NCI-H1092 treated with DMSO at 0.1 percent for 48 hours (cell line): ENCODE measurements at places on chromosomes 16 and 17.

GRCh38 chr16:53789137-53789536 lies 85.2 kb downstream of the FTO start:
- DNase-seq = no peak

DNA sequence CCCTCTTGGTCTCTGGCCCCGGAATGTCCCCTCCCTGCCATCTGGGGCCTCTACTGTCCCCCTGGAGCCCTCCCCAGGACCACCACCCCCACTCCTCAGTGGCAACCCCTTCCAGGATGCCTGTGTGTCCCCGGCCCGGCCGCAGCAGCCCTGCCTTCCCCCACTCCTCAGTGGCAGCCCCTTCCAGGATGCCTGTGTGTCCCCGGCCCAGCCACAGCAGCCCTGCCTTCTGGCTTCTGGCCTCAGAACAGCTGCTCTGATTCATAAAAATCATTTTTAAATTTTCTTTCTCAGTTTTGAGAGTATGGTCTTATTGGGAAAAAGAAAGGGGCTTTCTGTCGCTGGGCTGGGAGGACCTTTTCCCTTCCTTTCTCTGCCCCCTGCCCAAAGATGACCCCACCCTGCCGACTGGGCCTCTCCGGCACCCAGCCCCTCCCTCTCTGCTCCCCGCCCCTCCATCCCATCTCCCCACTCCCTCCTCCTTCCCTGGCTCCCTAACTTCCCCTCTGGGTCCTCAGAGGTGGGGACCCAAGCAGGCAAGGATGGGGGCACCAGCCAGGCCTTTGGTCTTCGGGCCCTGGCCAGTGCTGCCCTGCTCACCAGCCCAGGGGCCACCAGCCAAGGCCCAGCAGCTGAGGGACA lies 40.5 kb downstream of the BAHCC1 start:
- DNase-seq = no peak

GRCh38 chr16:83930730-83931500 lies 22.1 kb upstream of the OSGIN1 start:
- DNase-seq = no peak

DNA sequence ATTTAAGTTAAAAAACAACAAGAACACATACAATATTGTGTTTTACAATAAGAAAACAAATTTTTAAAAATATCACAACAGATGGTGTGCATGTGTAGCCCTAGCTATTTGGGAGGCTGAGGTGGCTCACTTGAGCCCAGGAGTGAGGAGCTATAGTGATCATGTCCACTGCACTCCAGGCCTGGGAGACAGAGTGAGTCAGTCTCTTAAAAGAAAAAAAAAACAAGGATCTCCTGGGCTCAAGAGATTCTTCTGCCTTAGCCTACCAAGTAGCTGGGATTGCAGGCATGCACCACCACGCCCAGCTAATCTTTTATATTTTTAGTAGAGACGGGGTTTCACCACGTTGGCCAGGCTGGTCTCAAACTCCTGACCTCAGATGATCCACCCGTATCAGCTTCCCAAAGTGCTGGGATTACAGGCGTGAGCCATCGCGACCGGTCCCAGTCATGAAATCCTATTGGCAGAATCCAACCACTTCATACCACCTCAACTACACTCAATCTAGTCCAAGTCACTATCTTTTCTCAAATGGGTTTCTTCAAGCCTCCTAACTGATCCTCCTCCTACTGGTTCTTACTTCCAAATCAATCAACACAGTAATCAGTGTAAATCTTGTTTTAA lies 55.0 kb downstream of the STH start:
- DNase-seq = no peak

DNA sequence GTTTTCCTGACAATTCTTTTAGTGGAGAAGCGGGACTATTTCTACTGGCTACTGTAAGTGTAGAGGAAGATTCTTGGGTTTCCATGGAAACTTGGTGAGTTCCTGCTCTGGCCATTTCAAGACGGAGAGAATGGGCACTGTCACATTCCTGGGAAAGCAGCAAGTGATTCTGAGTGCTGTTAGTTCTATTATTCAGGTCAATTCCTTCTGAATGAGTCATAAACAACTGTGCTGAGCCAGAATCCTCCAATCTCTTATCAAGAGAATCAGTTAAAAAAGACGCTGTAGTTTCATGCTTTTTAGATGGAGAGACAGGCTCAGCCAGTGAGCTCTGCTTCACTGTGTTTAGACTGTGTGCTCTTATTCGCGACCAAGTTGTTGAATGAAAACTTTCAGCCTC lies 19.6 kb downstream of the AKAP10 start:
- no peak for DNase-seq

DNA sequence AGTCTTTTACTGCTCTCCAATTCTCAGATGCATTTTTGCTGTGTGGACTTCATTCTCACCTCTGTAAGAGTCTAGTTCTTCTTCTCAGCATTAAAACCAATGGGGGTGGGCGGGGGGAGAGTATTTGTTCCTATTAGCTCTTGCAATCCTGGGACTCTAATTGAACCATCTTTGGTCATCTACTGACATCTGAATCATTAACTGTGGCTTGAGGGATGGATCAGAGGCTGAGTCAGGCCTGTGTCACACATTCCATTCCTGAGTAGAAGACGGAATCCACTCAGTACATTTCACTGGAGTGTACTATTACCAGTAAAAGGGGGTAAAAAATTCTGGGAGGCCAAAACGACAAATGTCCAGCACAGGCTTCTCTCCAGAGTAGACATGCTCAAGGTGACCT lies 12.8 kb upstream of the ZNF23 start:
- DNase-seq = no peak

- no peak for DNase-seq
Observed at GRCh38 chr17:64448665-64449512, at the start of gene MILR1. Gene MILR1, plus strand, starts transcription at chr17:64449115. Its CDS starts 54 bp downstream, at chr17:64449169.

- no peak for DNase-seq
Observed at GRCh38 chr16:12461201-12461600, 342.5 kb downstream of the CPPED1 start.

- no peak for DNase-seq
Observed at GRCh38 chr17:56502120-56502654, 91.3 kb upstream of the NOG start.

DNA sequence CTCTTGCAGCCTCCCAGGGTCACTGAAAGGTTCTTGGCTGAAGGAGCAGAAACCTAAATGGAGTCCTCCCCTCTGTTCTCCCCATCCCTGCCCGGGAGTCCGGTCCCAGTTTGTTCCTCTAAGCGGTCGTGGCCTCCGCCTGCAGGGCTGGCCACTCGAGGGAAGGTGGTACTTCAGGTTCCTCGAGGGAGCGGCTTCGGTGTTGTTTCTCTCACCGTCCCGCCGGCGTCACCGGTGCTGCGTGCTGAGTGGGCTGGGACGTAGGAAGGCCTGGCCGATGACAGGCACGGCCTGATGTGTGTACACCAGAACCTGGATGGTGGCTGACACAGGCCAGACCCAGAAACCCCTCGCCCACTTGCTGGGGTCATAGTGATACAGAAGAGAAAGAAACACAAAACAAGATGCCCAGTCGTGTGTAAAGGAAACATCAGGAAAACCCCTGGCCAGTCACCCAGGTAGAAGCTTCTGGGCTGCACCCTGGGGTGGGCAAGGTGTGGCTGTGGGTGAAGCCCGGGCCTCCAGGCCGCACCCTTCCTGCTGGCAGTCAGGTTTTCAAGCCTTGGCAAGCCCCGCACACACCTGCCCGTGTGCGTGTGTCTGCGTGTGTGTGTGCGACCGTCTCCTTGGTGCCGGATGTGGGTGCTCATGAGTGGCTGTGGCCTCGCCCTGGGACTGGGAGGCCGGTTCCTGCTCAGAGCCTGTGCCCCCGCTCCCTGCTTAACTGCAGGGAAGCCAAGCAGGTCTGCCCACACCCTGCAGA lies 52.0 kb downstream of the BAIAP2 start:
- DNase-seq = no peak

DNA sequence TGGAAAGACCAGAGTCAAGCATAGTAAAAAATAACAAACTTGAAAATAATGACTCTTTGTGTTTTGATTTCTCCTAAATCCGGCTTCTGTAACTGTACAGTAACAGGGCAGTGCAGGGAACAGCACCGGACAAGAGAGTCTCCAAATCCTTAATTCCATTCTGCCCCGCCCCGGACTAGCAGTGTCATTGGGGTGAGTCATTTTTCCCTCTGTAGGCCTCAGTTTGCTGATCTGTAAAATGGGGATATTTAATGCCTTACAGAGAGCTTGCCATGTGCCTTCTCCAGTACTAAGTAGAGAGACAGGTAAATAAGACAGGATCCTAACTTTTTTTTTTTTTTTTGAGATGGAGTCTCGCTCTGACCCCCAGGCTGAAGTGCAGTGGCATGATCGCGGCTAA lies 83.6 kb upstream of the TBC1D3K start:
- no peak for DNase-seq

DNA sequence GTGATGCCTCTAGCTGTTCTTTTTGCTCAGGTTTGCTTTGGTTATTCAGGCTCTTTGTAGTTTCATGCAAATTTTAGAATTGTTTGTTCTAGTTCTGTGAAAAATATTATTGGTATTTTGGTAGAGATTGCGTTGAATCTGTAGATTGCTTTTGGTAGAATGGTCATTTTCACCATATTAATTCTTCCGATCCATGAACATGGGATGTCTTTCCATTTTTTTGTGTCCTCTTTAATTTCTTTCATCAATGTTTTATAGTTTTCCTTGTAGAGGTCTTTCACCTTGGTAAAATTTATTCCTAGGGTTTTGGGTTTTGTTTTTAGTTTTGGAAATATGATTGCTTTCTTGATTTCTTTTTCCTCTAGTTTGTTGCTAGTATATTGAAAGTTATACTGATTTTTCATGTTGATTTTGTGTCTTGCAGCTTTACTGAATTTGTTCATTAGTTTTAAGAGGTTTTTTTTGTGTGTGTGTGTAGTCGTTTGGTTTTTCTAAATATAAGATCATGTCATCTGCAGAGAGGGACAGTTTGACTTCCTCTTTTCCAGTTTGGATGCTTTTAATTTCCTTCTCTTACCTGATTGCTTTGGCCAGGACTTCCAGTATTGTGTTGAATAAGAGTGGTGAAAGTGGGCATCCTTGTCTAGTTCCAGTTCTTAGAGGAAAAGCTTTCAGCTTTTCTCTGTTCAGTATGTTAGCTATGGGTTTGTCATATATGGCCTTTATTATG lies 42.4 kb downstream of the NSRP1 start:
- DNase-seq = no peak

- no peak for DNase-seq
Observed at GRCh38 chr17:69495787-69496186, 81.3 kb downstream of the MAP2K6 start.

- DNase-seq = no peak
Observed at GRCh38 chr16:86768999-86769398, 190.7 kb downstream of the FOXL1 start.

DNA sequence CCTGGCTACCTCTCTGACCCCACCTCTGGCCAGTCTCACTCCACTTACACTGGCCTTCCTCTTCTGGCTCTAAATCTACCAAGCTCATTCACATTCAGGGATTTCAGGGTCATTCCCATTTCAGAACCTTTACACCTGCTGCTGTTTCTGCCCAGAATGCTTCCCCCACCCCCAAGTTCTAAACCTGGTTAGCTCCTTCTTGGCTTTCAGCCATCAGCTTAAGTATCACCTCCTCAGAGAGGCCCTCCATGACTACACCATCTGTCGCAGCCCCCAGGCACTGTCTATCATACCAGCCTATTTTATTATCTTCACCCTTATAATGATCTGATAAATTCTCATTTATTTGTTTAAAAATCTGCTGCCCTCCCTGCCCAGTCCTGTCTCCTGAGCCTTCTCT lies 23.3 kb upstream of the NGFR start:
- no peak for DNase-seq

- no peak for DNase-seq
Observed at GRCh38 chr17:38354466-38354865, 2.8 kb downstream of the SOCS7 start.

GRCh38 chr17:62994931-62995330 lies 28.9 kb downstream of the TANC2 start:
- DNase-seq = no peak

DNA sequence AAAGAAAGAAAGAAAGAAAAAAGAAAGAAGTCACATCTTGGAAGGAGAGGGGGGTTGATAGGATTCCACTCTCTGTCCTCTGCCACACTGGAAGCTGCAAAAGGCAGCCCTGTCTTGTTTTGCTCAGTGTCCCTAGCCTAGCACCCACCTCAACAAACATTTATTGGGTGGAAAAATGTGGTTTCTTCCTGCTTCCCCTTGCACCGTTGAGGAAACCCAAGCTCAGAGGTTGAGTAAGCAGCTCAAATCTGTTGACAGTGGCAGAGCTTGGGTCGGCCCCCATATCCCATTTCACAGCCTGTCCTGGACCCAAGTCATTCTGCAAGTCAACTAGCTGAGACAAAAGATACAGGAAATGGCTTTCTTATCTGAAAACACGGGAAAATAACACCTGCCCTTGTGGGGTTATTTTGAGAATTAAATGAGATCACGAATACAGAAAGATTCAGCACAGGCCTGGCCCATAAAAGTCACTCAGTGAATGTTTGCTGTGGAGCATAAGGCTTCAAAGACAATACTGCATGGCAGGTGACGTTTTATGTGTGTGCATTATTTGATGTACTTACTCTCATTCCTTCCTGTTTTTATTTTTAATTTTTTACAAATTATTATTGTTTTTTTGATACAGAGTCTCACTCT lies 63.6 kb downstream of the SCNN1B start:
- DNase-seq = no peak

DNA sequence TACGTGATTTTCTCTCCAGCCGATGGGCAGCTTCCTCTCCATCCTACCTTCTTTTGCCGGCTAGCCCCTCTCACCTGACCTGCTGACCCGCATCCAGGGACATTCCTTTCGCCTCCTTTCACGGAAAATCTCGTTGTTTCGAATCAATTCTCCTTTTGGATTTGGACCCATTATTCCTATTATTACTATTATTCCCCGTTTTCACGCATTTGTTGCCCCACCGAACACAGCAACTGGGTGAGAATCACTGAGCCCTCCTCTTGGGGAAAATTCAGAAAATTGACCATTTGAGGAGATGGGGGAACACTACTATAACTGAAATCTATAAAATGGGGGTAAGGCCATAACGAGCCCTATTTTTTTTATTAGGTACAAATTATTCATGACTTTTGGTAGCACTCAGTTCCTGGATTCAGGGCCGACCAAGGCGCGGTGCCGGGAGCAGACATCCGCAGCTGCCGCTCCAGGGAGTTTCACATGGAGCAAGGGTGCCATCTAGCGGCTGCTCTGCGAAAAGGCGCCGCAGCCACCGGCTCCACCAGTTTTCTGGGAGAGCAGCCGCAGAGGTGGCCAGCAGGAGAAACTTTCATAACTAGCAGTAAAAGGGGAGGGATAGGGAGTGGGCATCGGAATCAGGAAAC lies 3.3 kb upstream of the HOXB8 start:
- no peak for DNase-seq

GRCh38 chr16:4523686-4524085 lies 14.9 kb downstream of the CDIP1 start:
- no peak for DNase-seq

GRCh38 chr17:65099475-65099874 lies 37.7 kb upstream of the RGS9 start:
- no peak for DNase-seq

DNA sequence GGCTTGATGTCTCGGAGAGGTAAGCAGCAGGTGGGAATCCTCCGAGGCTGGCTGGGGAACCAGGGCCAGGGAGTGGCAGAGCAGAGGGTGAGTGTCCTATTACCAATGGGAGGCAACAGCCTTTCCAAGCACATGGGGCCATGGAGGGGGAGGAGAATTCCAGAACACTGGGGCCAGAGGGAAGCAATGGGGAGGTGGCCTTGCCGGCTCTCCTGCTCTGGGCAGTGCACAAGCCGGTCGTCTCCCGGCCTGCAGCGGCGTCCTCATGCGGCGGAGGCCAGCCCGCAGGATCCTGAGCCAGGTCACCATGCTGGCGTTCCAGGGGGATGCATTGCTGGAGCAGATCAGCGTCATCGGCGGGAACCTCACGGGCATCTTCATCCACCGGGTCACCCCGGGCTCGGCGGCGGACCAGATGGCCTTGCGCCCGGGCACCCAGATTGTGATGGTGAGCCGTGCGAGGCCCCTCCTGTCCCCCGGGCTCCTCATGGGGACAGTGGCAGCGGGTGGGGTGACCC lies 21.9 kb downstream of the SGSH start:
- no peak for DNase-seq
